ENCODE measurements at places on chromosomes 1 and 21. TPM values are rescaled to one million over a fixed set of nuclear protein-coding genes. Genes with fewer than 3 reads are reported as not detected.

NAV1 gene
- total RNA-seq = 18.1 TPM

CLCNKB gene
- under 0.01 TPM for total RNA-seq

TNFRSF14 gene
- 61.0 TPM for total RNA-seq

AVPR1B gene
- not detected for total RNA-seq

GBP7 gene
- not detected for total RNA-seq

DVL1 gene
- total RNA-seq = 36.1 TPM

All from bladder microvascular endothelial cell (primary cell).